ENCODE measurements at places on chromosomes 11 and 22.
A peak's percentile ranks its signal among the peaks of the same experiment; 100 is the strongest.

GRCh38 chr11:92744929-92745585 is 224.4 kb upstream of the MTNR1B start:
- no peak for DNase-seq

DNA sequence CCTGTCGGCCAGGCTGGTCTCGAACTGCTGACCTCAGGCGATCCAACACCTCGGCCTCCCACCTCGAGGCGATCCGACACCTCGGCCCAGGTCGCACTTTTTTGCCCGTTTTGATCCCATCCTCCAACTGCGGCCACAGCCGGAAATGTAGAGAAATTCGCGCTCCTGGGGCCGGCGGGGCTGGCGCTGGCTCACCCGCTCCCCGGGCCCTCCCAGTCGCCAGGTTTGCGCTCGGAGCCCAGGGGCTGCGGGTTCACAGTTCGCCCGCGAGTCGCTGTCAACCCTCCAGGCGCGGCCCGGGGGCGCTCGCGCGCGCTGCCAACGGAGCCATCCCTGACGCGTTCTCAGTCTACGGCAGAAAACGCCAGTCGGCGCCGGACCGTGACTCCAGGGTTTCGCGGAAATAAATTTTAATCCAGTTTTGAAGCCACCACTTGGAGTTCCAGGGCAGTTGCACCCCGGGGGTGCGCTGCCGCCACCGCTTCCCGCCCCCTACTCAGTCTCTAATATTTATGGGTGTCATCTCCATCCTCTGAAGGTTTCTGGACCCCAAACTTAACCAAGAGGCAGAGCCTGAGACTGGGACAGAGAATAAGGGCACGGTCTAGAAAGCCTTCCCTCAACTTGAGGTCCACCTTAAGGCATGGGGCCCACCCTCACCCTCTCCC is 1.5 kb upstream of the KLHDC7B start:
- DNase-seq, result no peak

- DNase-seq, result no peak
These were observed 33.4 kb downstream of the MRTFA start for GRCh38 chr22:40603088-40603605.

GRCh38 chr22:46084376-46084775 is 66.0 kb upstream of the PPARA start:
- DNase-seq, result no peak

GRCh38 chr22:24965822-24966626 is 13.5 kb downstream of the KIAA1671 start:
- peak; percentile 80 for DNase-seq

DNA sequence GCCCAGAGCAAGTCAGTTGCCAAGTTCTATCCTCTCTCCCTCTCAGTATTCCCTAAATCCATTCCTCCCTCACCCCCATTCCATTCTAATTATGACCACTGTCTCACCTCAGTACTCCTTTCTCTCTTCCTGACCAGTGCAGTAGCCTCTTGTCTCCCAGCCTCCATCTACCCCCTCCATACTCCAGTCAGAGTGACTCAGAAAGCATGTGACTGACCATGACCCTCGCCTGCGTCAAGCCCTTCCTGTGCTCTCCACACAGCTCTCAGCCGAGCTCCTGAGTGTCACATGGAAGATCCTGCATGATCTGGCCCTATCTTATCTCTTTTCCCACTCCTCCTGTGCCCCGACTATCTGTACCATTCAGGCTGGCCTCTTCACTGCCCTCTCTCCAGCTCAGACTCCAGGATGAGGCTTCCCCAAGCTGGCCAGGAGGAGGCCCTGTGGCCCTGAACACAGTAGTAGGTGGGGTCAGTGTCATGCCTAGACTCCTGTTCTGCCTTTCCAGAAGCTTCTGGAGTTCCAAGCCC is 42.6 kb downstream of the NEU3 start:
- DNase-seq, result peak; percentile 36

All from foreskin keratinocyte (primary cell).